ENCODE measurements at places on chromosomes 12 and 14.

GRCh38 chr12:114232187-114232586, 173.8 kb downstream of the TBX5 start:
- no peak for DNase-seq

DNA sequence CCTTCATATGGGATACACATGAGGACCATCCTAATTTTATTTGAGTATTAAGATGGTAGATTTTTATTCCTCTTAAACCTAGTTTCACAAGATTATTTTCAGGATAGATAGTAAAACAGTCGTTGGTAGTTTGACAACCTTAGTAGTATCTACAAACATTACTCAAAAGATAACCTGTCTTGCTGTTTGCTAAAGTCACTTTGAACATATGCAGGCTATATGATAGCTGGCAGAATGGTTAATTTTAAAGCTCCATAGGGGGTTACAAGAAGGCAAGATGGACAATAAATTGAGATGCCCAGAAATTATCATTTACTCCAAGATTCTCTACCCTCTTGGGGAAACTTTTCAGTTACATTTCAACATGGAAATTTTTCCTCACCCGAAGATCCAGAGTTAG, 525.7 kb downstream of the SOX5 start:
- no peak for DNase-seq

DNA sequence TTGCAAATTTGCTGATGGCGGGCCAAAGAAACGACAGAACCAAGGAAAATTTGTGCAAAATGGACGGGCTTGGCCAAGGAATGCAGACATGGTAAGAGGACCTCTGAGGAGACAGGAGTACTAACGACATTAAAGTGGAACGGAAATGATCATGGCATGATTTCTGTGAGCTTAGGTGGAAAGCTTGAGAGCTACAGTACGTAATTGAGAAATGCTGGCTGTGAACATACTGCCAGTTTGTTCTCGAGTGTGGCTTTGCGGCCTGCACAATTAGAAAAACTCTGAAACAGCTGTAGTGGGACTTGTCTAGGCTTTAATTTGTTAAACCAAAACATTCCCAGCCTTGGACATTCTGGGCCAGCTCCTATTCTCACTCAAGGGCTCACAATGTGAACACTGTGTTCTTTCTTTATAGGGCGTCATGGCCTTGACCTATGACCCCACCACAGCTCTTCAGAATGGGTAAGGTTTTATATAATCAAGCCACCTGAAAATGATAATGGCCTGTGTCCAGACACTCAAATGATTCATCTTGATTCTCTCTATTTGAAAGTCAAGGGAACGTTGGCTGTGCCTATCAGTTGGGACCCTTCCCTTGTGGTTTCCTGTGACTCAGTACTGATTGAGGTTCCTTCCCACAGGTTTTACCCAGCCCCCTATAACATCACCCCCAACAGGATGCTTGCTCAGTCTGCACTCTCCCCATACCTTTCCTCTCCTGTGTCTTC, 48.5 kb downstream of the BAZ2A start:
- DNase-seq: no peak

GRCh38 chr14:86430853-86431252, 900.9 kb downstream of the FLRT2 start:
- no peak for DNase-seq

DNA sequence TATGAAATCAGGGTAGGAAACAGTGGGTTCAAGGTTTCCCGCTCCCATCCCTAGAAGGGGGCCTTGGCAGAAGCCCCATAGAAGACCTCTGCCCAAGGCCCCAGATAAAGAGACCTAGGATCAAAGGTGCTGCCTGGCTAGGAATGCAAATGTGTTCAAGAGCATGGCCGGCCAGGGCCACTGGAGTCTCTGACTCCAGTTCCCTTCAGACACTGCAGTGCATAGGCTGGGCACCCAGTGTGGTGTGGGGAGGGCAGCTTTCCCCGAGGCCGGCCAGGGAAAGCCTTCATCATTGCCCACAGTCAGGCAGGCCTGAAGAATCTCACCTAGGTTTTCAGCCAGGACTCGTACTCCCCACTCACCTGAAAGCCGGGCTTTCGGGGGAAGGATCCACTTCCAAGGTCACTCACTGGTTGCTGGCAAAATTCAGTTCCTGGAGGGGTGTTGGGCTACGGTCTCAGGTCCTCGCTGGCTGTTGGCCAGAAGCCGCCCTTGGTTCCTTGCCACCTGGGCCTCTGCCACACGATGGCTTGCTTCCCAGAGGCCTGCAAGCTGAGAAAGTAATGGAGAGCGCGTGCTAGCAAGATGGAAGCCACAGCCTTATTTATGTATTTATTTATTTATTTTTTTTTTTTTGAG, 9.7 kb upstream of the PEBP1 start:
- no peak for DNase-seq

- DNase-seq: no peak
Observed at GRCh38 chr12:92764831-92765230, 62.0 kb downstream of the PLEKHG7 start.

- peak; percentile 63 for DNase-seq
Observed at GRCh38 chr12:57086493-57087009, 2.4 kb upstream of the NAB2 start.

DNA sequence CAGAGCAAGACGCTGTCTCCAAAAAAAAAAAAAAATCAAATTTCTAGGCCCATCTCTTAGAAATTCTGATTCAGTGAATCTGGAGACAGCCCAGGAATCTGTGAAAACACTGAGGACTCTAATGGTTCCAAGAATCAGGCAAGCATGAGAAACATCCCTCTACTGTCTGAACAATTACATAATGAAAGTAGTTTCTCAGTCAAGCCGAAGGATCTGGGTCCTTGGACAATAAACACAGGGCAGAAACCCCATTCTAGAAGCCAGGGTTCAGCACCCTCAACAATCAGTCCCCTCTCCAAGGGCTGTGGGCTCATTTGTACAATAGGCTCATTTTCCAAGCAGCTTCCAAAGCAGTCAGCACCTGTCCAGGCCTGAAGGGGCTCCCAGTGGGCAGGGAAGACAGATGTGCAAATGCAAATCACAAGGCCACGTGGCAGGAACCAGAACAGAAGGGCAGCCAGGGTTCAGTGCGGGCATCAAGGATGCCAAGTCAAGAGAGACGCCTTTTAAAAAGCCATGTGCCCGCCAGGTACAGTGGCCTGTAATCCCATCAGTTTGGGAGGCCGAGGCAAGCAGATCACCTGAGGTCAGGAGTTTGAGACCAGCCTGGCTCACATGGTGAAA, 96.1 kb downstream of the KSR2 start:
- no peak for DNase-seq

DNA sequence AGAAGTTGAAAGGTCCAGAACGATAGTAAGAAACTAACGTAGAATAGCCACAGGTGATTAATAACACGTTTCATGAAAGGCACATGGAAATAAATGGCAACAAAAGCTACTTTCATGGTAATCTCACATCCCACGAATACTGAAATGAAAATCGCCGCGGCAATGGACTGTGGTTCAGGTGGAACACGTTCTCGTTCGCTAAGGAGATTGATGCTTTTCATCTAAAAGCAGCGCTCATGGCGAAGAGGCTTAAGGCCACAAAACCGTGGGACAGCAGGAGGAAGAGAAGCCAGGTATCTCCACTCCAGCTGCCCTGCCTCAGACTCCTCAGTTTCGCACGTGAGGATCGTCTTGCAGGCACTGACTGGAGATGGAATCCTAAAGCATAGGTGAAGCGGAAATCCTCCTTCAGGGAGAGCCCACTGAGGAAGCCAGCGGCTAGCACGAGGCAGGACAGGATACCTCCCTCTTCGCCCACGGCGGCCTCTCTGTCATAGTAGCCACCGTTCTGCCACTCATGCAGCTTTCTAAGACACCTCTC, 696 bp upstream of the GPHN start:
- DNase-seq: no peak

DNA sequence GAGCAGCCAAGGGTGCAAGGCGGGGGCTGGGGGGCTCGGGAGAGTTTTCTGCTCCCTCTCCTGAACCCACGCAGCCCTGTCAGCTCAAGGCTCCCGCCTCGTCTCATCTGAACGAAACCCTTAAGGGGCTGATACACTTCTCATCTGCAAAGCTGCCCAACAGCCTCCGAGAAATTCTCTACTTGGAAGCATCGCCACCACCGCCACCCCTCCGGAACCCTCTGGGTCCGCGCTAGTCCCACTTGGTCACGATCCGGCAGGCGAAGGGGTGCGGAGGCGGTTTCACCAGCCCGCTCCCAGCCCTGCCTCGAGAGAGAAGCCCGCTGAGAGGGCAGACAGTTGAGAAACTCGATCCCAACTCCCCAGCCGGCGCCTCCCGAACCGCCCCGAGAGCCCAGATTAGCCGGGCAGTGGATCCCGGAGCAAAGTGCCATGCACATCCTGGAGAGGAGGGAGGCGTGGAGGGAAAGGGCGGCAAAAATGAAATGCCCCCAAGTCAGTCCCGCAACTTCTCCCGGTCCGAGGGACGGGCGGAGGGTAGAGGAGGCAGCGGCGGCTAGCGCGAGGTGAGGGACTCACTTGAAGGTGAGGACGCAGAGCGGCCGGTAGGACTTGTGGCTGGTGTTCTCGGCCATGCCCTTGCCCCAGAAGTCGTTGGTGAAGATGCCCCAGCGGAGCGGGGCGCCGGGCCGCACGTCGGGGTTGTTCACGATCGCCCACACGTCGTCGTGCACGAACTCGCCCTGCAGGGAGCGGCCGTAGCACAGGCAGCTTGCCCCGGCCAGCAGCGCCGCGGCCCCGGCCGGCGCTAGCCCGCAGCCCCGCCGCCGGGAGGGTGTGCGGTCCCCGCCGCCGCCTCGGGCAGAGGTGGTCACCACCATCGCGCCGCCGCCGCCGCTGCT, 620 bp downstream of the TMTC1 start:
- DNase-seq: no peak

DNA sequence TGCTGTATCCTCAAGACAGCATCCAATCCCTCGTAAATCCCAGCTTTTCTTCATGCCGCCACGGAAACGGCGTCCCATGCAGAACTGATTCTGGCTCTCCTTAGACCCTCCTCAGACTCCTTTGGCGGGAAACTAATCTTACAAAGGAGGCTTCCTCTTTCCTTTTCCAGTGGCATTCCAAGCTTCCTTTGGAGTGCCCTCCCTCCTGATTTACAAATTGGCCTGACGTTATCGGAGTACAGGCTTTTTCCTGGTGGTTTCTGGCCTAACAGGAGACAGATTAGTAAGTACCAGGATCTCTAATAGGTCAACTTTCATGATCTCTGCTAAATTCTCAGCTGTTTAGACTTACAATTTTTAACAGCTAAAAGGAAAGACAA, 1.3 kb upstream of the ZDHHC17 start:
- no peak for DNase-seq

DNA sequence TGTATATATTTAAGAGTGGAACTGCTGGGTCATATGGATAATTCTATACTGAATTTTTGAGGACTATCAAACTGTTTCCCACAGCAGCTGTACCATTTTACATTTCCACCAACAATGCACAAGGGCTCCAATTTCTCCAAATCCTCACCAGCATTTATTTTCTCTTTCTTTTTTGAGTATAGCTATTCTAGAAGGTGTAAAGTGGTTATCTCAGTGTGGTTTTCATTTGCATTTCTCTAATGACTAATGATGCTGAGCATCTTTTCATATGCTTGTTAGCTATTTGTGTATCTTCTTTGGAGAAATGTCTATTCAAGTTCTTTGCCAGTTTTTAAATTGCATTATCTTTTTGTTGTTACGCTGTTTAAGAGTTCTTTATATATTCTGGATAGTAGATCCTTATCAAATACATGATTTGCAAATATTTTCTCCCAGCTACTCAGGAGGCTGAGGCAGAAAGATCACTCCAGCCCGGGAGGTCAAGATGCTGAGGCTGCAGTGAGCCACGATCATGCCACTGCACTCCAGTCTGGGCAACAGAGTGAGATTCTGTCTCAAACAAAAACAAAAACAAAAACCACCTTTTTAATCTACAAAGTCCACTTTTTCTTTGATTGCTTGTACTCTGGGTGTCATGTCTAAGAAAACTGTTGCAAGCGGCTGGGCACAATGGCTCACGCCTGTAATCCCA, 32.8 kb downstream of the GTF2A1 start:
- no peak for DNase-seq

GRCh38 chr14:105849933-105850626, 323.7 kb downstream of the TMEM121 start:
- DNase-seq: no peak

DNA sequence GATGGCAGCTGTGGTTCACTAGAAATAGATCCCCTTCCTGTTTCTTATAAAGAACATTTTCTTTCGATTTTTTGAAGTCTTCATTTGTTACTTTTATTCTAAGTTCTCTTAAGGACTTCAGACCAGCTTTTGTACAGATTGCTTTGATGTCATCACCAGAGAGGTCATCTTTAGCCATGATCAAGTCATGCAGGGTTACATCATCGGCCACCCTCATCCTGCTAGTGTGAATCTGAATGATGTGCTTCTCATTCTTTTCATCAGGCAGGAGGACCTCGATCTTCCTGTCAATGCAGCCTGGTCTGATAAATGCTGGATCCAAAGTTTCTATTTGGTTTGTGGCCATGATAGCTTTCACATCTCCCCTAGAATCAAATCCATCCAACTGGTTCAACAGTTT, 706.7 kb downstream of the RERGL start:
- no peak for DNase-seq

DNA sequence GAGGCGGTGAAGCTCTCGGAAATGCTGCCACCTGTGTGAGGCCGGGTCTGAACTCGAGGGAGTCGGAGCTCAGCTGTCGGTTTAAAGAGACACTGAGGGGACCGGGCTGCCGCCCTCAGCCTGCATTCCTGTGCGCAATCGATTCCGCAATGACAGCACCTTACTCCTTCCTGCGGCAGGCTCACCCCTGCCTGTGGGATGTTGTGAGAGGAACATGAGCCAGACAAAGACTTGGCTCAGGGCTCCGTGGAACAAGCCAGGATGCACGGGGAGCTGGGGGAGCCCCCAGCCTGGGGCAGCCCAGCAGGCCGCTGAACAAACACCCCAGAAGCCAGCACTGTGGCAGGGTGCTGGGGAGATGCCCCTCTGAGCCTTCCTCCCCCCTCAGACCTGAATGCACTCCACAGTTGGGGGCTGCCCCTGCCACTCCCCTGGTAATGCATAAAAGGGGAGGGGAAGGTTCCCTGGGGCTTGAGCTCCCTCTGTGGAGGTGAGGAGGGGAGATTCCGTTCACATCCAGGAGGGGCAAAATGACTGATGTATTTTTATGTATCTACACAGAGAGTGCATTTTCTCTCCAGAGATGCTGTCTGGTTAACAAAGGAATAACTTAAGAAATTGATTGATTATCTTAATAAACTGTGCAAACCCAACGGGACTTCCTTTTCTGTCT, 20.6 kb downstream of the RFLNA start:
- DNase-seq: no peak

DNA sequence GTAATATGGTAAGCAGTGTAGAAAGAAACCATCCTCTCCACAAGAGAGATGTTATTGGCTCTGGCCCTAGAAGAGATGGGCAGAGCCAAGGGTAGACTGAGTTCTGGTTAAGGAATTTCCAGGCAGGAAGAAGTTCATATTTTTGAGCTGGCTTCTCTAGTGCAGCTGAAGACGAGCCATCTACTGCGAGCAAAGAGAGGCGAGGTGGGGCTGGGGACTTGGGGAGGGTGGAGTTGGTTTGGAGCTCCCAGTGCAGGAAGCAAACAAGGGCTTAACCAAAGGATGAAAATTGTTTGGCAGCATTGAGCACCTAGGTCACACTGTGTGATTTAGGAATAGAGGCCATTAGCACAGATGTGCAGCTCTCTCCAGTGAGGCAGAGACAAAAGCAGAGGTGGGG, 239.6 kb downstream of the ZFP36L1 start:
- no peak for DNase-seq

GRCh38 chr12:104433061-104433460, 23.7 kb upstream of the CHST11 start:
- no peak for DNase-seq

- DNase-seq: no peak
Observed at GRCh38 chr14:69072584-69072983, 80.3 kb downstream of the DCAF5 start.

GRCh38 chr12:26123482-26123980, 1.3 kb downstream of the BHLHE41 start:
- no peak for DNase-seq
